ENCODE measurements at places on chromosomes 7 and 10.

DNA sequence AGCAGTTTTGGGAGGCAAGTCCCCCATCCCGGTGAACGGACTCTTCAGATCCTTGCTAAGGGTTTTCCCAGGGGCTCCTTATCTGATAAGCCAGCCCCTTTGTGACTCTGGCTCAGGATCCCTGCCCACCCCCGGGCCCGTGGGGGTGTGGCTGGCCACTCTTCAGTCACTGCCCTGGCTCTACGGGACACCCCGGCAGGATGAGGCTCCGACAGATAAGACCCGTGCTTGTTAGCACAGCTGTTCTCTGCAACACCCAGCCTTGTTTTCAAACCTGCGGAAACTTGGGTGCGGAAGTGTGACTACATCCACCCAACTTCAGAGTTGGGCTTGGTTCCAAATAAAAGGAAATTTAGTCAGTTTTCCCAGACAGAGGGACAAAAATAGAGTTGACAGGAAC, 66.7 kb upstream of the PODXL start:
- DNase-seq = no peak

DNA sequence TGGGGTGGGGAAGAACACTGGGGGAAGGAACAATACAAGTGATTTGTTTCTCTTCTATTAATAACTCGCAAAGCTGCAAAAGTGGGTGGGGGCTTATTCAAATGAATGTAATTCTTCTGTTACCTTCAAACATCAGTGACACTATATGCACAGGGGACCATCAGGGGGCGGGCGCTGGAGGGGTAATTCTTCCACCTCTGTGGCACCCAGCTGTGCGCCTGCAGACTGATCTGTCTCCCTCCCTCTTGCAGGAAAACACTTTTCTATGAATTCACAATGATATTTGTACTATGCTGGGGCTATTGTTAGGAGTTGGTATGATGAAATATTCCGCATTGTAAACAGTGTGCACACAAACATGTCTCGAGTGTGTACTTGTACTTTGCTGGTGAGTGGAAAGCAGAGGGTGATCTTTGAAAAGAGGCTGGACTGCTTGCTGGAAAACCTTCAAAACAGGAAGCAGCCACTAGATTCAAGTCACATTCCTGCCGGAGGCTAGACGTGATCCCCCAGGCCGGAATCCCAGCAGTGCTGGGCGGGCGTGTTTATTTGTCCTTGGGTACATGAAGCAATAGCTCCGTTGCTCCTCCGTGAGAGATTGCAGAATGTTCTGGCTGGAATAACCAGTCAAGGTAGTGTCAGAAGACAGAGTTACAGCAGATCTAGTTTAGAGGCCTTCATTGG, 15.8 kb upstream of the BNIP3 start:
- no peak for DNase-seq

DNA sequence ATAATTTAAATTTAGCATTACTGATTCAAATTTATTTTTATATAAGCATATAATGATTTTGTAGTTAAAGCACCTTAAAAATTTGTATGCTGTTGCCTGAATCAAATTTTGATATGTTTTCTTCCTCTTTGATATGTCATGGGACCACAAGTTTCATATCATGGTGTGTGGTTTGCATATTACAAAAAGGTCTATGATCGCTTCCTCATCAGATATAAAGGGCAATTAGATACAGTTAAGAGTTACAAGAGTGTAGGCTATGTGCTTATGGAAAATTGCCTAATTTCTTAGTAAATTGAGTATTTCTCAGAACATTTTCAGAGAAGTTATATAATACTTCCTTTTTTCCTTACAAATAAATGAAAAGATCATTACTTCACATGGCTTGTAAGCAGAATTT, 22.2 kb downstream of the MRC1 start:
- no peak for DNase-seq

DNA sequence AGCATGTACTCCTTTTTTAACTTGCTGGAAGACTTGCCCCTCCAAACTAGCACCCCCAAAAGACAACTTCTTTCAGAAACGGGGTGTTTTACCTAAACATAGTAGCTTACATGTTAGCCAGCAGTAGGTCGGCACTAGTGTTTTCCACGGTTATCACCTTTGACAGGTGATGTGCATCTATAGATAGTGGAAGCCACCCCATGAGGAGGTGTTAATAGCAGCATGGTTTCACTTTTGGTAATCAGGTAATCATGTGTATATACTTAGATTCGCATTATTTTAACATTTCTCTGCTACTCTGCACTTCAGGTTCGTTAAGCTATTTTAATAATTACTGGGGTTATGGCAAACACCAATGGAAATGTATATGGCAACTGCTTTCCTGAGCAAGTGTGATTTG, 17.6 kb downstream of the SRI start:
- DNase-seq = no peak

- DNase-seq = no peak
Observed at GRCh38 chr7:68684246-68684839, 913.9 kb upstream of the AUTS2 start.

- DNase-seq = no peak
Observed at GRCh38 chr7:135645296-135645904, 16.9 kb upstream of the STMP1 start.

- no peak for DNase-seq
Observed at GRCh38 chr7:116356333-116356965, 143.1 kb upstream of the CAV2 start.

Data from stimulated activated CD8-positive, alpha-beta memory T cell treated with anti-CD3 and anti-CD28 coated beads, Interleukin-4, amount 100 ng/mL, for 48 hours (primary cell).